GOT3 (cell line): ENCODE measurements at places on chromosomes 2 and 18.

GRCh38 chr18:22691946-22692710 is 241.0 kb upstream of the RBBP8 start:
- DNase-seq, result no peak

DNA sequence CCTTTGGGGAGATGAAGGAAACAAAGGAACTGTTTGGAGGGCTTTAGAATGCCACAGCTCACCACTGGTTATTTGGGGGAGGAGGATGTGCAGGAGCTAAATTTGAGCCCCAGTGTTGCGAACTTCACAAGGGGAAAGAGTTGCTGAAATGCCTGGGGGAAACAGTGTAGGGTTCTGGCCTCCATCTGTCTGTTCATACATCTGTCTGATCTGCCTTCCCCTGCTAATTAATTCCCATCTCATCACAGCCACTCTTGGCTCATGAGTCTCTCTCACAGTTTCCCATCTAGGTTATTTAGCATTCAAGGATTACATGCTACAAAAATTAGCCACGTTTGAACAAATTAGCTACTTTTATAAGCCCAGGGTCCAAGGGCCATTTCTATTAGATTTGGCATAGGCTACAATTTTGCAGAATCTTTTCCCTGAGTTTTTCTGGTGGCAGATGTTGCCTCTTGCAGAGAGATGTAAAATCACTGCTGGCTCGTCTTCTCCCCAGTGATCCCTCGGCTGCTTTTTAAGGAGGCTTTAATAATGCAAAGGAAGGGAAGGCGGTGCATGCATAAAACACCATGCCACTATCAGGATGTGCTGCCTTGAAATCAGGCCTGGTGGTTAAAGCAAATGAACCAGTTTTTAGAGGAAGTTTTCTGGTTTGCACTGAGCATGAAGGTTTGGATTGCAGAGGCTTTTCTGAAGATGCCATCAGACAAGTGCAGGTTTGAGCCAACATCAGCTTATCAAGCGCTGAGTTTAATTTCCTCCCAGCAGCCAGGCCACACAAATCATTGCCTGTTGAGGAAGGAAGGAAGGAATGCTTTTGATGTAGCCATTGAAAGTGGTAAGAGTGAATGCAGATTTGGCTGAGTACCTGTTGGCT is 35.0 kb downstream of the ADD2 start:
- no peak for DNase-seq

GRCh38 chr2:31187166-31187565 is 30.1 kb downstream of the CAPN14 start:
- no peak for DNase-seq

DNA sequence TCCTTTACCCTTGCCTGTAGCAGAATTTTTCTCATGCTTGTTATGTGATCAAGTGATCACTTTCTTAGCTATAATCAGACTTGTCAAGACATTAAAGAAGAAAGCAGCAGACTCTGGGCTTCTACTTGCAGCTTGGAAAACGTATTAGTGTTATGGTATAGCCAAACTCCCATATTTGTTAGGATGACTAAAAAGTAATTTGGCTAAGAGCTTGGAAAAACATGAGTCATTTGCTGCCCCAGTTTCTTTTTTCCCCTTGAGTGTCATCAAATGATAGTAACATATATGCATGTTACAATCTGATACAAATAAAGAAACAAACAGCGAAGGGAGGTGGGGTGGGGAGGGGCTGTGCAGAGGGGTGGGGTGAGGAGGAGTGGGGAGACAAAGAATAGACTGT is 155.5 kb downstream of the IKZF2 start:
- DNase-seq, result no peak

GRCh38 chr2:132252191-132252893 is 90.6 kb upstream of the ANKRD30BL start:
- no peak for DNase-seq

- DNase-seq, result no peak
These were observed 99.1 kb downstream of the ALPK2 start for GRCh38 chr18:58529714-58530354.

- DNase-seq, result no peak
These were observed 86.6 kb downstream of the VWC2L start for GRCh38 chr2:214497489-214497888.

- DNase-seq, result no peak
These were observed 62.6 kb upstream of the PSMD14 start for GRCh38 chr2:161245671-161246070.

GRCh38 chr2:222710736-222711135 is 39.3 kb downstream of the MOGAT1 start:
- DNase-seq, result no peak

- no peak for DNase-seq
These were observed 58.0 kb upstream of the SLC14A2 start for GRCh38 chr18:45557287-45557686.

DNA sequence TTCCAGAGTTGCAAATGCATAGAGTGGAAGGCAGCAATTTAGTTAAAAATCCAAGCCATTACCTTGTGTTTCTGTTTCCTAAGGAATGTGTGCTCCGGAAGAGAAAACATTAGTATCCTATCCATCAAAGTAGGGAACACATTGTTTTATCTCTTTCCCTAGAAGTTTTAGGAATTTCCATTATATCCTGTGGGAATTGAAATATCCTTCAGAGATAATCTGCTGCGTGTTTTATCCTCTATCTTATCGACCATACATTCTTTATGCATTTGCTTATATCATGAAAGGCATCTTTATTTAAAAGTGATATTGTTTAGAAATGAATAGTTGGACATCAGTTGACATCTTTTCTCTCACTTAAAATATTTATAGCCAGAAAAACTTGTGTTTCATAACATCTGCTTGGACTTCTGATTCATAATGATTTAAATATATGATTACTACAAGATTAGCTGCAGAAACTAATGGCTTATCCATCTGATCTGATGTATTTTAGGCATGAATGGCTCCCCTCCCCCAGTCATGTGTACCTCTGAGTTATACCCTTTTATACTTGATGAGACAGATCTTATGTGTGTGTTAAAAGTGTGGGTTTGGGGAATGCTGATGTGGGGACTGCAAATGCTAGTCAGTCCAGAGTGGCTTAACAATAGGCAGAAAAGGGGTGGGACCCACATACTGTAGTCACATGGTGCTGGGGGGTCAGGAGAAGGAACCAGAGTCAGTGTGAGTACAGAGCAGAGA is 136.2 kb upstream of the ARHGAP28 start:
- no peak for DNase-seq

DNA sequence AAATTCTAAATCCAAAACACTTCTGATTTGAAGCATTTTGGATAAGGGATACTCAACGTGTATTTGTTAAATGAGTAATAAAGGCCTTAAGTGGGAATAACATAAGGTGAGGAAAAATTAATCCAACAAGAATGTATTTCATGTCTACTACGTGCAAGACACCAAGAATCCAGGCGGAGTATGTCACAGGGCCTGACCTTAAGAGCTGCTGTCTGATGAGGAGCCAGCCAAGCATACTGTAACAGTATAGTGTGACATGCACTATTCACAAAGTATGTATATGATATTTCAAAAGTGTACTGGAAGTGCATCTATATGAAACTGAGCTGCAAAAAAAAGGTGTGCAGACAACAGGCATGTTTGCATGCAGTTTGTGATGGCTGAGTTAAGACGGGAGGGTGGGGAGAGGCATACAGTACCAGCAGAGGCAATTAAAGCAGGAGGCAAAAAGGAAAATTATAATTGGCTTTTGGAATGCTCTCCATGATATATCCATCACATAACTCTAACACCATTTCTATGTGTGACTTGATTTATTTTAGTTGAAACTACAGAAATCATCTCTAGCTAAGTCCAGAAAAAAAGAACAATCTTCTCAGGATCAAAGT is 18.2 kb downstream of the IWS1 start:
- no peak for DNase-seq

- DNase-seq, result no peak
These were observed 261.8 kb downstream of the FHOD3 start for GRCh38 chr18:36559149-36559857.

- no peak for DNase-seq
These were observed 19.1 kb upstream of the MC4R start for GRCh38 chr18:60391571-60392226.

GRCh38 chr2:181546086-181546485 is 88.9 kb downstream of the ITGA4 start:
- no peak for DNase-seq

DNA sequence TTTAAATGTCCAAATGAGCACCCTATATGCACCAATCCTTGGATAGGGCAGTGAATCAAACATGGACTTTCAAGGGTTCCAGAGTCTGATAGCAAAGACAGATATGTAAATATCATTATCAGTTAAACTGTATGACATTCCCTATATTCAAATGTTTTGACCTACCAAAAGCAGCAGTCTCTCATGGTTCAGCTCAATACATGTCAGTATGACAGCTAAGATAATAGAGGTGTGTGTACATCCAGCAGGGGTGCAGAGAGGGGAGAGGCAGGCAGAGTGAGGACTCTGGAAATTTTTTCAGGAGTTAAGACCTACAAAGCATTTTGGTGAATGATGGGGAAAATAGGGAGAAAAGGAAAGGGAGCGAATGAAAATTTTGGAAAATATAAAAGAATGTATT is 106.3 kb downstream of the MYO3B start:
- no peak for DNase-seq

- no peak for DNase-seq
These were observed 25.1 kb upstream of the TMEM214 start for GRCh38 chr2:27007416-27008374.

DNA sequence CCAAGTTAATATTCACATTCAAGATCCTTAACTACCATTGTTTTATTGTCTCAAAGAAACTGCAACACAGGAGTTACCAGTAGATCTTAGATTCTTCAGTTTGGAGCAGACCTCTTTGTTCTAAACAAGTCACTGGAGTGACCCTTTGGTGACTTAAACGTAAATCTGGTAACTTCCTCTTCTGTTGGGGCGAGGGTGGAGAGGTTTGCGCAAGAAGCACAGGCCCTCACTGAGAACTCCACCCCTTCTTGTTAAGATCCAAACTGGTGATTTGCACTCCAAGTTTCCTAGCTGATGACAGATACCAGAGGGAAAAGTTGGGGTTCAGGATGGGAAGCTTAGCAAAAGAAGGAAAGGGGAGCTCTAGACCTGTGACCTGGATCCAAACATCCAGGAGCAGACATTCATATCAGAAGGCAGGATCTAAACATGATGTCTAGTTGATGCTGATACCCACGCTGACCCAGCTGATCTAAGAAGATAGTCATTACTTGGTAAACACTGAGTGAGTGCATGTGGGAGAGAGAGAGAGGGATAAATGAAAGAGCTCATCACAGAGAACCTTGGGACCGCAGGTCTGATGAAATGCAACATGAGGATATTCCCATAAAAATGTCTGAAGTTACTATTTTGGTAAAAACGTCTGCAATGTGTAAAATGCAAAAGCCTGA is 256.0 kb downstream of the CDH20 start:
- DNase-seq, result no peak

- DNase-seq, result no peak
These were observed 20.7 kb upstream of the FRZB start for GRCh38 chr2:182887093-182887492.

- DNase-seq, result no peak
These were observed 120.3 kb downstream of the RDH14 start for GRCh38 chr2:18440141-18440661.

- DNase-seq, result no peak
These were observed 50.3 kb upstream of the APCDD1 start for GRCh38 chr18:10404168-10404567.

DNA sequence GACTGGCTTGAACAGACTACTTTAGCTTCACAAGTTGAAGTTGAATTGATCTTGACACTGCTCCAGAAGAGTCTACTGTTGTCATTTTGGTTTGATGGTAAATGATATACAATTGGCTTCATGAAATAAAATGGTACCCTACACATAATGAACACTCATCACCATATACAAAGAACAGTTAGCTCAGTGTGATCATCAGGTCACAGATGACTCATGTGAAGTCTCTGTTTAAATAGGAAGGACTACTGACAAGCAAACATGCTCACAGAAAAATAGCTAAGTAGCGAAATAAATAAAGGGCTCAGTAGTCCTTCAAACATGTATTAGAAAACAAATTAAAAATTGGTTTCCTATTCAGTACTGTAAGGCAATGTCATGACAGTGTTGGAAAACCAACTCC is 96.2 kb downstream of the MEIS1 start:
- no peak for DNase-seq

DNA sequence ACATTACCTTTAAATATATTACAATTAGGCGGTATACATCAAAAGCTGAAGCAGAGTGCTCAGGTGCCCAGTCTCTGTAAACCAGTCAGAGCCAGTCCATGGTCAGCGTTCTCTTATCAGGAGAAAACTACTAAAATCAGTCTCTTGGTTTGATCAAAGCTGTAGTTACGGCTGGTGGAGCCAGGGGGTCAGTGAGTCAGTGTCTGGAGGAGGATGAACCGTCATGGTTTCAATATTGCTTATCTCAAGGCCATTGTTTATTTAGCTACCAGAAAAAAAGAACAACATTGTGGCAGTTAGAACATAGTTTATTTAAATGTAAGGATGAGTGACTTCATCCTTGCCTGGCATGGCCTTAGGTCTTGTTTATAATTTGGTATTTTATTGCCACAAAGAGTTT is 71.3 kb upstream of the NYAP2 start:
- no peak for DNase-seq
